Stimulated activated CD8-positive, alpha-beta memory T cell treated with anti-CD3 and anti-CD28 coated beads, Interleukin-15, amount 100 ng/mL, for 4 hours (primary cell): ENCODE measurements at places on chromosomes 12 and 14.

DNA sequence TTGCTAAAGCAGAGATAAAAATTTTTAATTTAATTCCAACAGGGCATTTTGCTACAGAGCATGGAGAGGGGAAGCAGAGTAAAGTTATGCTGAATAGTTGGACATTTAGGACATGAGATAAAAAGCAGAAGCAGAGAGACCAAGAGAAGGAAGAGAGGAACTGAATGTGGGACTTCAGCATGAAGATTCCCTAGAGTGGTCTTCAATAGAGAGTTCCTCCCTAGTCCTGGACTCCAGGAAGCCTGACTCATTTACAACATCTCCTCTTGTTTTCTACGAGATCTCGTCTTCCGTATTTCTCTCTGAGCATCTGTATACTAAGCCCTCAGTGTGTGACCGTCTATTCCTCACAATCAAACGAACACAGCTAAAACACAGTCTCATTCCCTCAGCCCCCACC lies 35.2 kb upstream of the IFT81 start:
- DNase-seq = no peak

- no peak for DNase-seq
Measured at GRCh38 chr12:92133795-92134637, 11.6 kb downstream of the BTG1 start.

GRCh38 chr12:45219621-45220020 lies 3.7 kb downstream of the ANO6 start:
- DNase-seq = no peak

GRCh38 chr12:30345744-30346471 lies 349.8 kb downstream of the IPO8 start:
- DNase-seq = no peak

- no peak for DNase-seq
Measured at GRCh38 chr12:123799227-123799626, 37.1 kb downstream of the DNAH10 start.

DNA sequence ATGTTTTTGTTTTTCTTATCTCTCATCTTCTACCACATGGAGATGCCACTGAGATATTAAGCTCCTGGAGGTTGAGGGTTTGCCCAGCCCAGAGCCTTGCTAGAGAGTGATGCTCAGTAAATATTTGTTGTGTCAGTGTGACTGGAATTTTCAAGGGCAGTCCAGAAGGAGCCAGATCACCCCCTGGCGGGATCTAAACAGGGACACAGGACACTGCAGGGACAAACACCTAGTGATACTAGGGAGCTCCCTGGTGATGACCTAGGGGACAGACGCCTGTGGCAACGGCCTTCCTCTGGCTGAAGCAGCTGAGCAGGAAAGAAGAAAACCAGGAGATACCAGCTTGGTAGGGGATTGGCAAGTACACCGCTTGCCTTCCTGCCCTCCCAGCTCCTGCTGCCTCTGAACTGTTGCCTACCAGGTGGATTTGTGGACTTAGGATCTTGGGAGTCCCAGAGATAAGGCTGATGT lies 714.4 kb upstream of the TBX3 start:
- no peak for DNase-seq

DNA sequence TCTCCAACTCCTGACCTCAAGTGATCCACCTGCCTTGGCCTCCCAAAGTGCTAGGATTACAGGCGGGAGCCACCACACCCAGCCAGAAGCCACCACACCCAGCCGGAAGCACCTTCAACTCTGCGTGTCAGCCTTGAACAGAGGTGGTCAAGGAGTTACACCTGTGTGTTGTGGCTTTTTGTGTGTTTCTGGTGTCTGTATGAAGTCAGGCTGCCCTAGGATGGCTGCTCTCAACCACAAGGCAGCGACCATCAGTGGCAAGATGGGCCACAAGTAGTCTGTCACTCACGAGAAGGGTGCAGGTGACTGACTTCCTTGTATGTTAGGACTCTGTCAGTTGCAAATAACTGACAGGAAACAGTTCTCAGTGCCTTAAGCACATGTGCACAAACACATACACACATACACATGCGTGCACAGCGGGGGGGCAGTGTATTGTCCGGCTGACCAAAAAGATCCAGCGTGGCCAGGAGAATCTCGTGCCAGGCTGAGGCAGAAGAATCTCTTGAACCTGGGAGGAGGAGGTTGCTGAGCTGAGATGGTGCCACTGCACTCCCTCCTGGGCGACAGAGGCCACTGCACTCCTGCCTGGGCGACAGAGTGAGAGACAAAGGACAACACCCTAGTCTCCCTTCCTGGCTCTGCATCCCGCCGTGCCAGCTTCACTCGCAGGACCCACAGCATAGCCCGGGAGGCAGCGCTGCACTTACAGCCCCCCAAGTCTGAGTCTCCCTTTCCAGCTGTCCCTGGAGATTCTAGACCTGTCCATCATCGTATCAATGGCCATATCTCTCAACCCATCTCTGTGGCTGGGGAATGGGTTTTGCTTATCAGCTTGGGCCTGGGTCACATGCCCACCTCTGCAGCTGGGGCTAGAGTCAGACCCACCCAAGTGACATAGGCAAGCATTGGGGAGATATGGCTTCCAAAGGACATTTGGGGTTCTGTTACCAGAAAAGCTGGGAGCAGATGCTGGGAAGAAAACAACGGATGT lies 13.7 kb downstream of the P2RX4 start:
- DNase-seq = no peak

- no peak for DNase-seq
Measured at GRCh38 chr12:46549527-46550265, 177.1 kb upstream of the SLC38A2 start.

DNA sequence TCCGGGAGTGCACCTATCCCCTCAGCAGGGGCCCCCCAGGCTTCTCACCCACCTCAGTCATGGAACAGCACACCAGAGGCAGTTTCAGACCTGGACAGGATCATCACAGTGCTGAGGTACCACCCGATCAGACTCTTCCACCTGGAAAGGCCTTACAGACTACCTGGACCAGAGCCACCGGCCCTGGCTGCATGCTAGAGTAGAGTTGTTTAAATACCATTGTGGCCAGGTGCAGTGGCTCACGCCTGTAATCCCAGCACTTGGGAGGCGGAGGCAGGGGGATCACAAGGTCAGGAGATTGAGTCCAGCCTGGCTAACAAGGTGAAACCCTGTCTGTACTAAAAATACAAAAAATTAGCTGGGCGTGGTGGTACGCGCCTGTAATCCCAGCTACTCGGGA lies 61.5 kb downstream of the TSPAN11 start:
- DNase-seq = no peak

DNA sequence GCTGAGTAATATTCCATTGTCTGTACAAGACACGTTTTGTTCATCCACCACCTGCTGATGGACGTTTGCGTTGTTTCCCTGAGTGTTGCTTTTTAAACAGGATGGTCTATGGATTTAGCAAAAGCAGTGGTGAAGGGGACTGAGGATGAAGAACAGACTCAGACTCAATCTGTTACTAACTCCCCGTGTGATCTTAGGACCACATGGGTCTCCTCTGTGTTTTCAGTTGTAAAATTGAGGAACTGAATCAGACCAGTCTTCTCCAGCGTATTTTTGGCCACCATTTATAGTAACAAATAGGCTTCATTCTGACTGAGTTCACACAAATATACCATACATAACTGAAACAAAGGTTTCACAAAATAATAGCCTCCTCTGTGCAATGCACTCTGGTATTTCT lies 85.6 kb downstream of the FOXN3 start:
- no peak for DNase-seq

GRCh38 chr12:131834798-131835615 lies 6.8 kb downstream of the MMP17 start:
- DNase-seq = no peak

DNA sequence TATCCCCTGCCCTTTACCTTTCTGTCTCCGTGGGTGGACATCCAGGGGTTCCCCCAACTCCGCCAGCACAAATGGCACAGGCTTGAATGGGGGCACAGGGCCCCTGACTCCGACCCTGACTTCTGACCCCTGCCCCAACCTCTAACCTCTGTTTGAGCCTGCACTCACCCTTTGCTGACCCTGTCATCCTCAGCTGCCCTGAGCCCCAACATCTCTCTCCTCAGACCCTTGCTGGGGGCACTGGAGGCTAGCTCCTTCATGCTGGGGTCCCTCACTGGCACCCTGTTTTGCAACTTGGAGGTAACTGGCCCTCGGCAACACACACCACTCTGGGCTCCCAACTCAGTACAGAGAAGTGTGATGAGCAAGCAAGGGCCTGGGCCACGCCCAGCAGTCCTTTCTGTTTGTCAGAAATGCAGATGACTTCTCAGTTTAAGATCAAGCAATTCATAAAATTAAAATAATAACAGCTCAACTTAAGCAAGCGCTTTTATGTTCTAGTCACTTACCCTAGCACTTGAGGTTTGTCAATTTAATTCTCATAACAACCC lies 2.1 kb downstream of the IFI27 start:
- no peak for DNase-seq

DNA sequence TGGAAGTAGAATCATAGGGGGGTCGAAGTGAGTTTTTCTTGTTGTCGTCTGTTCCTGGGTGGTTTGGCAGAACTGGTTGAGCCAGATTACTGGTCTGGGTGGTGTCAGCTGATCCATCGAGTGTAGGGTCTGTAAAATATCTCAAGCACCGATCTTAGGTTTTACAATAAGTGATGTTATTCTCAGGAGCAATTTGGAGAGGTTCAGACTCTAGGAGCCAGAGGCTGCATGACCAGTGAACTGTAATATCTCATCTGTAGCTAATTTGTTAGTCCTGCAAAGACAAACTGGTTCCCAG lies 9.7 kb upstream of the SERPINA1 start:
- no peak for DNase-seq

GRCh38 chr12:32754111-32754510 lies 1.6 kb downstream of the YARS2 start:
- no peak for DNase-seq

DNA sequence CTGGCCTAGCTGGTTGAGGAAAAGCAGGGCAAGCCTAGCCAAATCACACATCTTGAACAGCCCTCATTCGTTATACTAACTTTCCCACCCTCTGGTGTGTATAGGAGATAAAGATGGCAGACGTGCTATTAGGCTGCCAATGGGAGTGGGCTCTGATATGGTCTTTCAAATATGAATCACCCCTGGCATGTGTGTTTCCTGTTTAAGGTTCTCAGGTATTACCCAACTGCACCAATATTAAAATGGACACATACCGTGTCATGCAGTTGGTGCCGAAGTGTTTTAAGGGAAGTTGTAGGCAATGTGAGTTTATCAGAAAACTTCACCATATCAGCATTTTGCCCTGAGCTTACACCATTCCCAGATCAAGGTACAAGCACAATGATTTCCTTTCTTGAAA lies 33.4 kb downstream of the CHST11 start:
- no peak for DNase-seq

- DNase-seq = no peak
Measured at GRCh38 chr12:64431791-64432190, 20.1 kb upstream of the TBK1 start.

DNA sequence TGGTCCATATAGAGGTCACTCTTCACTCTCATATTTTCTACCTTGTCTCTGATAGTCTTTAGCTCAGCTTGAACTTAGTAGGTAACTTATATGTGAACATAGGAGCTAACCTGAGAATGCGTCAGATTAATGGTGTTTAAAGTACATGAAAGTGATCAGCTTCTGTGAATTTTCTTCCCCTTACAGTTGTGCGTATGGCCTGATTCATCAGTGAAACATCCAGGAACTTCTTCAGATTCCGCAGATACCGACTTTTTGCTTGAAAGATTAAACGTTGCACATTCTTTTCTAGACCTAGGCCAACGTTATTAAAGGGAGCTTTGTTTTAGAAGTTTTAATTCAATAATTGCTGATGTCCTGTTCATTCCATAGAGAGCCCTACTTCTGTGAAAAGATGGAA lies 1945.1 kb upstream of the SEL1L start:
- no peak for DNase-seq

DNA sequence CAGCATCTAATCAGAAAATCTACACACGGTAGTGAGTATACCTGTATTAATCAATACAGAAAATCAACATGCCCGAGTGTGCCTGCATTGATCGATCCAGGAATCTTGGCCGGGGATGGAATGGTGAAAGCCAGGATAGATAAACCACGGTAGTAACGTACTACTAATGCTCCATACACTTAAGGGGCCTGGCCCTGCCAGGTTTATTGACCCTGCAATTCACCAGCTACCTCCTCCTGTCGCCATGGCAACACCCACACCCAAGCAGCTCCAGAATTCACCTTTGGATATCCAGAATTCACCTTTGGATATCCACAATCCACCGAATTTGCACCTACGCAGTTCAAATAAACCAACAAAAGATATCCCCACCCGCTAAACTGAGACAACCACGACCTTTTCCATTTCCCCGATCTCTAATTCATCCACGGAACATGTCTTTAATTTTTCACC lies 14.8 kb upstream of the CALM1 start:
- no peak for DNase-seq

DNA sequence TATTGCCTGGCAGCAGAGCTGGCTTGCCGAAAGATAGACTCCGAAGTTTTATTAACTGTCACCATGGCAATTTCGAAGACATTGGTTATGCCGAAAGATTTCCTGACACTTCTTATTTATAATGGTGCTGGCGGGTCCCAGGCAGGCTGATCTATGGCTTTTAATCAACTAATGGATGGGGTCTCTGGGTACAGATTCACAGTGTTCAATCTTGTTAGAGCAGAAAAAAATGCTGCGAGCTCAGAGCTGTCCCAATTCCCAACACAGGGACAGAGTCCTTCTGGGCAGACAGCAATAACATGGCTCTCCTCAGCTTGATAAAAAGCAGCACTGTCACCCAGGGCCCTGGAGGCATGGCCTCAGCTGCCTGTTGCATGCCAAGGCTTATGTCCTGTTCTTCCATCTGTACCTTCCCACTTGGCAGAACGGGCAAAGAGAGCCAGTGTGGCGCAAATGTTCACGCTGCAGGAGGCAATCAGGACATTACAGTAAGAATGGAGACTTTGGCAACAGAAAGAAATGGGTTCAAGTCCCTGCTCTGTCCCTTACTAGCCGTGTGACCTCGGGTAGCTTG lies 228.2 kb upstream of the PWP1 start:
- DNase-seq = no peak

DNA sequence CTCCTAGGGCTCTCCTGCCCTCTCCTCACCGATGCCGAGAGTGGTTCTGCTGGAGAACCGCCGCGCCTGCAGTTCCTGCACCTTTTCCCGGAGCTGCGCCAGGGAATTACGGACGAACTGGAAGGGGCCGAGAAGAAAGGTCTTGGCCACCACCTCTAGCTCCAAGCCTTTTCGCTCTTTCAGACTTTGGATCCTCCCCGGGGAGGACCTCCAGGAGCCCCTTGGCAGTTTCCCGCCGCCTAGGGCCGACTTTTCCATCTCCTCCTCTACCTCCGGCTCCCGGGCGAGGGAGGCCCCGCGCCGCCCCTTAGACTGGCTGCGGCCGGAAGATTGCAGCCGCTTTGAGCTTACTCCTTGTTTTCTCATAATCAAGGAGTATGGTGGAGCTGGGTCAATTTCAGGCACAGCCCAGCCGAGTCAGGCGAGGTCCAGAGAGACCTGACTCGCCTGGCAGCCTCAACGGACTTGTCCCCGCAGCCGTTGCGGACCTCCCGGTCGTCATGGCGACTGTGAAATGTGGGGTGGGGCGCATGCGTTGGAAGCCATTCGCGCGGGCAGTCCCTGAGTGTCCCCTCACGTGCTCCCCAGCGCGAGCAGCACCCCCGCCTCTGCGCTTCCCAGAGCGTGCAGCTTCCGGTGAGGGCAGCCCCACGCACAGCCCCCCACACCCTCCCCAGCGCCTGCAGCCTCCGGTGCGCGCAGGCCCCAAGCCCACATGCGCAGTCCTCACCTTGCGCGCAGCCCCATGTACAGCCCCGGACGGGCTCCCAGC lies at the start of gene DPY19L2:
Gene DPY19L2, minus strand, starts transcription at position 466 of the 772 bp plus-strand sequence. Its CDS starts 100 bp downstream, at position 366.
- peak; percentile 29 for DNase-seq

- DNase-seq = no peak
Measured at GRCh38 chr12:92570056-92570753, 132.6 kb upstream of the PLEKHG7 start.

- no peak for DNase-seq
Measured at GRCh38 chr12:80752464-80752863, 35.8 kb downstream of the MYF5 start.

GRCh38 chr14:32824195-32824594 lies 114.5 kb upstream of the NPAS3 start:
- no peak for DNase-seq
